ENCODE measurements at places on chromosomes 2 and 18.

GRCh38 chr2:109402980-109403840 is 210.6 kb downstream of the SEPTIN10 start:
- DNase-seq: no peak

- DNase-seq: no peak
Measured at GRCh38 chr2:86822668-86823345, 32.1 kb upstream of the CD8A start.

DNA sequence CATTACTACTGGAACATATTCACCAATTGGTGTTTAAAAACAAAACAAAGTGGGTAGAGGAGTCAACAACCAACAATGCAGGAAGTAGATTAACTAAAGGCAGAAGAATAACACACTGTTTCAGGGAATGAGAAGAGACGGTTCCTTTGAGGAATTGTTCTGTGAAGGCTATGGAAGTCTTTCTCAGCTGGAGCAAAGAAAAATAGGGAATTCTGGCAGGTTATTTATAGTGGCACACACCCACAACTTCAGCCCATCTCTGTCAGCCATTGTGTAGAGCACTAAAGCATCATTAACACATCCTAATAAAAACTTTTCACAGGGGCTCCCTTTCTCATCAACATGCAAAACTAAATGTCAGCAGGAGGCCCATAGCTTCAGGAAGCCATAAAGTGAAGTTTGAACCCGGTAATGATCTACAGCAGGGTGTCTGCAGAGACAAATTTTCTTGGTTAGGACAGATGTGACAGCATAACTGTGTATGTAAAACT is 113.6 kb downstream of the CDH2 start:
- DNase-seq: no peak

DNA sequence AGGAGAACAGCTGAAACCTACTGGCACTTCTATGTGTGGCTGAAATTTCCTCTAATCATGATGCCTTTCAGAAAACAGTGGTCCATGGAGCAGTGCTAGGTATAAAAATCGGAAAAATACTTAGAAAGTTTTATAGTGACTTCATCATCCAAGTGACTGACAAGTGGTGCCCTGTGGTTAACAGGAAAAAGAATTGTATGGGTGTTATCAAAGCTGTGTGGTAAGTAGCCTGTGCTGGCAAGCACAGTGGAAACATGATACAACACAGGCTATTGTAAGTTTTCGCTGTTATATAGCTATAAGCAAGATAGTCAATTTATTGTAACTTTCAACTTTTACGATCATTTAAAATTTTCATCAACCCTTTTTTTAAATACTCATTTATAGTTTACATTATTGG is 1599.7 kb upstream of the ZEB2 start:
- no peak for DNase-seq

DNA sequence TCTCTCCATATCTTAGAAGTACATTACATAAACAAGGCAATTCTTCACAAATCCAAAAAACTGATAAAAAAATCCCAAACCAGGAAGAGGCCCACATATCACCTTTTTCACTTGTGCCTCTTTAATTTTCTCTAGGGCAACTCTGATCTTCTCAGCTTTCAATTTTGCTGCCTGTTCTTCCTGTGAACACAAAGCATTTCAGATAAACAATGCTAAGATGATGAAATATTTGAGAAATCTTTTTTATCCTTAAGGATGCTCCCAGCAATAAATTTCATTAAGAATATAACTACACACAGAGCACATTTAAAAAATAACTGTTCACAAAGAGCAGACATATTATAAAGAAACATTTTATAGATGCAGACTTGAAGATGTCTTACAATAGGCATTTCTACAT is 73.4 kb downstream of the RAPH1 start:
- no peak for DNase-seq

- no peak for DNase-seq
Measured at GRCh38 chr2:174112073-174112472, 136.3 kb downstream of the OLA1 start.

DNA sequence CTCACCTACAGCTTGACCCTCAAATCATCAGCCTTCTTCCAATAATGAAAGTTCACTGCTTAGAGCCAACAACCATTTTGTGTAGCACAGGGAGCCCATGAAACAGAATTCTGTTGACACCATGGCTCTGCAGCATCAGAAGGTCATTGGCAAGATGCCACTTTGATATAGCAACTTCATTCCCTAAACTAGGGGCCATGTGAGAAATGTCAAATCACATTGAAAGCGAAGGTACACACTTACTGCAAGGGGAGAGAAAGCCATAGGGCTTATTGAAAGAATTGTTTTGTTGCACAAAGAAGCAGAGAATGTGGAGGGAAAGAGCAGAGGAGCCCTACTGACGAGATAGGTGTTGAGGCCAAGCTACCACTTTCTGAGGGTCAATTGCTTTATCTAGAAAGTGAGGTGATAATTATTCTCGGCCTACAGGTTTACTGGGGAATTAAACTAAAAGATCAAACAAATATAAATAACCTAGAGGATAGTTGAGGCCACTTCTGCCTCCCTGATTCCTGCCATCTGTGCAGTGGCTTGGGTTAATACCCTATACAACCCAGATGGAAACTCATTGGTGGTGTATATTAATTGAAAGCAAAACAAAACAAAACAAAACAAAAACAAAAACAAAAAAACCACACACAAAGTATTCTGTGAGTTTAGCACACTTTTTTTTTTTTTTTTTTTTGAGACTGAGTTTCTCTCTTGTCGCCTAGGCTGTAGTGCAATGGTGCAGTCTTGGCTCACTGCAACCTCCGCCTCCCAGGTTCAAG is 5.9 kb upstream of the ABCA12 start:
- DNase-seq: no peak

GRCh38 chr2:1986598-1986997 is 242.3 kb upstream of the PXDN start:
- no peak for DNase-seq

Data from GOT3 (cell line).